Activated naive CD8-positive, alpha-beta T cell treated with anti-CD3 and anti-CD28 coated beads, Interleukin-2, amount 10 ng/mL, durations not matched to agents 7 days and 5 days (primary cell): ENCODE measurements at places on chromosomes 1 and 21. TPM values are rescaled to one million over a fixed set of nuclear protein-coding genes. Genes with fewer than 3 reads are reported as not detected.

- DNase-seq, result no peak
Measured at GRCh38 chr1:182688436-182689205, 4.2 kb upstream of the RGS8 start.

Gene MRPS21
- 75.9 TPM for total RNA-seq

- no peak for DNase-seq
Measured at GRCh38 chr1:19036041-19036812, 79.8 kb upstream of the IFFO2 start.

DNA sequence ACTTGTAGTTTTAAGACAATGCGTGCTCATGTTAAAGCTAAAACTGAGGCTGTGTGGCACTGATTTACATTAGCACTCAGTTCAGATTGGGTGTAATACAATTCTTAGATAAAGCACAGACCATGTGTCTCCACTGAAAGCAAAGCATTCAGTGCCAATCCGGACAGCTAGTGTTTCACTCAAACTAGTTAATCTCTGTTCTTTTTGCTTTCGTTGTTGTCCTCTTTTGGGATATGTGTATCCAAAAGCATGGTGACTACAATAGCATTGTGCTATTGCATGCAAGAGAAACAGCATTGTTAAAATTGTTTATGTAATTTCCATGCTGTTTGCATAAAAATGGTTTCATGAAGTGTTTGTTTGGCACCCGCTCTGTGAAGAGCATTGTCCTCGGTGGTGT lies 54.6 kb downstream of the F3 start:
- no peak for DNase-seq

Gene SGIP1
- not detected for total RNA-seq

- no peak for DNase-seq
Measured at GRCh38 chr1:21663951-21664805, 5.0 kb downstream of the RAP1GAP start.

DNA sequence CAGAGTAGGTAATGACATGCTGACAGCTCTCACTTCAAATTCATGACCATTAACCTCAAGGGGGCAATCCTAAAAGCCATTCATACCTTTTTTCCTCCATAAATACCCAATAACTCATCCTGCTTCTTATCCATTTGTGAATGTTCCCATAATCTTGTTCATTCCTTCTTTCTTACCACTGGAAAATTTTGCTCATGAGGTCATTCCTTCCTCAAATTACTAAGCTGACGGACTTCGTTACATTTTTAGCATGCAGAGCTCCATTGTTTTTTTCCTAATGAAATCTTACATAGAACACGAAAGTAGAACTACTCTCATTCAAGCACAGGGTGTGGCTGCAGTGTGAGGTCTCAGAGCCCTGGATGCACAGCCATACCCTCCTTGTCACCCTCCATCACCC lies 276.5 kb upstream of the DPYD start:
- DNase-seq, result no peak

- no peak for DNase-seq
Measured at GRCh38 chr1:87196110-87196827, 132.4 kb upstream of the LMO4 start.

DNA sequence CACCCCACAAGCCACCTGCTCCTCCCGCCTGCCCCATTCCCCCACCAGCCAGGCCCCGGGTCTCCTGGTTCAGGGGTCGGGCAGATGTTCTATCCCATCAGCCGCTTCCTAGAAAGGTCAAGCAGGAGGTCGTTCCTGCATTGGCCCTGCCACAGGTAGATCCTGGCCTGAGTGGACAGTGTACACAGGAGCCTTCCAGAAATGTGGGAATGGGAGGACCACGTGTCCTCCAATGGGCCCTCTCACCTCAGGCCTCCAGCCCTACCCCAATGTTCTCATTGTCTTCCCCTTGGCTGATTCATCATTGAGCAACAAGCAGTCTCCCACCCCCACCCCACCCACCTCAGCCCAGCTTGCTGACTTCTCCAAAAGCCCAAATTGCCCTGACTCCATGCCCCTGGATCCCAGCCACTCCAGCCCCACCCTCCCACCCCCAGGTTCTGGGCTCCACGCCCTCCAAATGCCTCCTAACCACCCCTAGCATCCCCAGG lies 2.1 kb downstream of the S100A16 start:
- DNase-seq, result no peak

- DNase-seq, result no peak
Measured at GRCh38 chr1:24769656-24770651, 24.7 kb downstream of the CLIC4 start.

- DNase-seq, result no peak
Measured at GRCh38 chr1:154729031-154729442, 121.1 kb upstream of the ADAR start.

GRCh38 chr1:206590025-206590758 lies 22.1 kb downstream of the EIF2D start:
- DNase-seq, result no peak

DNA sequence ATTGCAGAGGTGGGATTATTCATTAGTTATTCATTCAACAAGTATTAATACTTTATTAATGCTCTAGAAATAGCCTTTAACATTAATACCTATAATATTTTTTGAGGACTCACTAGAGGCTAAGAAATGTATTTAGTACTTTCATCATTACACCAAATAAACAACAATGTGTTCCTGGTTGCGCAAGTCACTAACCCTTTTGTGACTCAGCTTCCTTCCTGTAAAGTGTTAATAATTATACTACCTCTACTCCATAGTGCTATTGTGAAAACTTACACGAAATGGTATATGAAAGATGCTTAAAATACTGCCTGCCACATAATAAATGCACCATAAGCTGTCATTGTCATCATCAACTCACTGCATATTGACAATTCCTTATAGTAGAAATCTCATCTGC lies 431.0 kb downstream of the DPYD start:
- DNase-seq, result no peak

DNA sequence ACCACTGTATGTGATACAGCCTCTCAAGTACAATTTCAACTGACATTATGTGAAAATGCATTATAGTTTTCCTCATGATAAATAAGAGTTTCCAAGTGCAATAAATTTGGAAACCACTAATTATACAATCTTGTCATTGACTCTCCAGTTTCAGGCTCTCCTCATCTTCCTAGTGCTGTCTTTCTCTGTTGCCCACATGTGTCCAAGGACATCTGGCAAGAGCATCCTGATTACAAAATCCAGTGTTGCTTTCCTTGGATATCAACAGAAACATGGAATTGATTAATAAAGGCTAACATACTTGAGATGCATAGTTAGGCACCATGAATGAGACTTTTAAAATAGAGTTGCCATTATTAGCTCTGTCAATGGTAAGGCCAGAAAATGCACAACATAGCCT lies 15.6 kb upstream of the MAP10 start:
- DNase-seq, result no peak

- no peak for DNase-seq
Measured at GRCh38 chr1:244174922-244175521, 123.9 kb downstream of the ZBTB18 start.

Gene ESRRG
- not detected for total RNA-seq
